Activated T-helper 17 cell treated with anti-CD3 and anti-CD28 coated beads, Interleukin-2, amount 50 U/mL, for 72 hours (primary cell): ENCODE measurements at places on chromosomes 7 and 10. TPM values are rescaled to one million over a fixed set of nuclear protein-coding genes. Genes with fewer than 3 reads are reported as not detected.

LRRD1 gene
- total RNA-seq: 0.19 TPM

DNA sequence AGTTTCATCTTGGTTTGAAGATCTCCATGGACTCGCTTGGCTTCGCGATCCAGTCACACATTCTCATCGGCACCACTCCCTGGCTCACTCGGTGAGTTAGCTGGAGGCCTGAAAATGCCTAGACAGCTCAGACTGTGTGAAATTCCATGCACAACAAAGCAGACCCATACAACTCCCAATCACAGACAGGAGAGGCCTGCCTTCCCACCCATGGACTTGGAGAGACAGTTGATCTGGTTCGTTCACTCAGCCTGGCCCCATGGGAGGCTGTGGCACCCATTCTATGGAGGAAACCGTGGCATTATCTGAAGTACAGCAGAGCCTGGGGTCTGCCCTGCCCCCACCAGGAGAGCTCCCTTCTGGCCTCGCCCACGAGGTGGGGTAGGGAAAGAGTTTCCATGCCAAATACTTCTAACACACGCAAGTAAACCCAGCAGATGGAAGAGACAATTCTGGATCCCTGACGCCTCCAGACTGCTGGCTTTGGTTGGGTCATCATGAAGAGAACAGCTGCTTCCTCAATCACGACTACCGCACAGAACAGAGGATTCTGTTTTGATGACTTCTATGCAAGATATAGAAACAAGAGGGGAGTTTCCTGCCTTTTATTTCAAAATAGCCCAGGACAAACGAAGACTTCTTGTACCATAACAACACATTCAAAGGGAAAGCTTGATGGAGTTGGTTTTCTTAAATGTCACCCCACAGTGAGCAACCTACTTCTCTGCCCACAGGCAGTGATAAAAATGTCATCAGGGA, 15.9 kb downstream of the FAM53B start:
- peak; percentile 55 for ATAC-seq

GRCh38 chr7:44561962-44562621, 11.6 kb downstream of the DDX56 start:
- ATAC-seq: no peak

DNA sequence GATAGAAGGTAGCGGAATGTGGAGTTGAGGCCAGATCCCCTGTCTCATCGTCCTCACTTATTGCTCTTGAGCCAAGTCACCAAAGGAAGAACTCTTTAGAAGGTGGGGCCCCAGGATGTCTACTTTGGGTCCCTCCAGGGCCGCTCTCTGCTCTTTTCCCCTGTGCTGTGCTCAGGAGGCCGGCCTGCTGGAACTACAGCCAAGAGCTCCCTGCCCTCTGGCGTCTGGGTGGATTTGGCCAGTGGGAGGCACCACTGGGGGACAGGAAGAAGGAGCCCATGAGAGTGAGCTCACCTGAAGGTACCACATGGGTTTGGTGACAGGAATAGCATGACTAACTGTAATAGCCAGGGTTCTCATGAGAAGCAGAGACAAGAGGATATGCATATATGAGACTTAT, 97.7 kb upstream of the FAM180A start:
- no peak for ATAC-seq
